ENCODE measurements at places on chromosomes 11 and 22.

GRCh38 chr11:34525888-34526657 is 12.5 kb upstream of the ELF5 start:
- DNase-seq, result no peak

DNA sequence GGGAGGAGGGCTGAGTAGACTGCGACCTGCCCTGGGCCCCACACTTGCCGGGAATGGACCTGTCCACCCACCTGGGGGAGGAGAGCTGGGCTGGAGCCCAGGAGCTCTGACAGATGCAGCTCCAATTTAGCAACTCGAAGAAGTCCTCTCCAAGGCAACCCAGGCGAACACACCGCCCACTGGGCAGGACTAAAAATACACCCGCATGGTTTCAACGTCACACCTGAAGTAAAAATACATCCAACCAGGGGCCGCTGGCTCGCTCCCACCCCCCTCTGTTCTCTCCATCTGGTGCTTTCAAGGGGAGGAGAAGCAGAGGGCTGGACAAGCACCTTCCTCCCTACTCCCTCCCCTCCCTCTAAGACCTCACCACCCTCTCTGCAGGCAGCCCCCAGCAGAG is 119.9 kb downstream of the FEZ1 start:
- no peak for DNase-seq

DNA sequence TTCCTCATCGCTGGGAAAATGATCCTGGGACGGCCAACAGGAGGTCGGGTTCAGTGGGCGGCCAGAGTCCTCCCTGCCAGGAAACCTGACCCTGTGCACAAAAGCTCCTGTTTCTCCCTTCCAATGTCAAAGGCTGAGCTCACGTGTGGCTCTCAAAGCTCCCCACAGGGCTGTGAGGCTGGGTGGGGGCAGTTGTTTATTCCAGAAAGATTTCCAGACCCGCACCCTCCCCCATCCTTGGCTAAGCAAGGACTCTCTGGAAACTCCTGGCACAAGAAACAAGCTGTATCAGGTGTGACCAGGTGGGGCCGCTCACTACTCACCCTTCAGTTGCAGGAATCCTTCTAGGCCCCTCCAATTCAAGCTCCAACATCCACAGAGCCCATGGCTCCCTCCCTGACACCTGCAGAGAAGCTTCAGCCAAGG is 131.9 kb downstream of the SHANK2 start:
- DNase-seq, result no peak

DNA sequence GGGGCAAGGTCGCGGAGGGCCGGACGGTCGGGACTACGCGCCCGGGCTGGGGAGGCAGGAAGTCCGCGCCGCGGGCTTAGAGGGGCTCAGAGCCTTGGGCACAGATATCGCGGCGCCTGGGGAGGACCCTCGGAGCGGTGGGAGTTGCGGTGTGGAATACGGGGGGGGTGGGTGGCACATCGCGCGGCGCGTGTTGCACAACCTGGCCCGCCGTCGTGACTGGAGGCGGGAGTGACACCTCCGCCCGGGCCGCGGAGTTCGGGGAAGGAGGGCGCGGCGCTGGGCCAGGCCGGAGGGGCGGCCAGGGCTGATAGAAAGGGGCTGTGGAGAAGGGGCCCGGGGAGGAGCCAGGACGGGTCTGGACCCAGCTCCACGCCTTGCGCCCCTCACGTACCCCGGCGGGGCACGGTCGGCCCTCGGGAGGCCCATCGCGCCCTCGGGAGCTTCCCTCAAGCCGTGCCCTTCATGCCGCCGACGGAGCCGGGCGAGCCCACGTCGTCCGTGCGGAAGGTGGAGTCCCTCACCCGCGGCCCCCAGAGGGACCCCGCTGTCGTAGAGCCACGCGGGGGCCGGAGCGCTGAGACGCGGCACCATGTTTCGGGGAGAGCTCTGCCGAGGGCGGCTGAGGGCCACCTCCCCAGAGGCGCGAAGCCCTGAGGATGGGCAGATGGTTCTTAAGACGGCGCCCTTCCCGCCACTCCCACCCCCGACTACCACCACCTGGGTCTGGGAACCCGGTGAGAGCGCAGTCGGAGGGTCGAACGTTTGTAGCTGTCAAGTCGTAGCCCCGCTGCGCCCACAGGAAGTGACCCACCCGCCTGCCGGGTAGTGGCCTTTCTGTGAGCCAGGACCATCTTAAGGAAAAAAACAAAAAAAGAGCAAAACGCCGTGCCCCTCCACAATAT is 729 bp downstream of the IL17RA start:
- DNase-seq, result no peak

GRCh38 chr11:59281177-59281576 is 68.5 kb upstream of the MPEG1 start:
- DNase-seq, result no peak

DNA sequence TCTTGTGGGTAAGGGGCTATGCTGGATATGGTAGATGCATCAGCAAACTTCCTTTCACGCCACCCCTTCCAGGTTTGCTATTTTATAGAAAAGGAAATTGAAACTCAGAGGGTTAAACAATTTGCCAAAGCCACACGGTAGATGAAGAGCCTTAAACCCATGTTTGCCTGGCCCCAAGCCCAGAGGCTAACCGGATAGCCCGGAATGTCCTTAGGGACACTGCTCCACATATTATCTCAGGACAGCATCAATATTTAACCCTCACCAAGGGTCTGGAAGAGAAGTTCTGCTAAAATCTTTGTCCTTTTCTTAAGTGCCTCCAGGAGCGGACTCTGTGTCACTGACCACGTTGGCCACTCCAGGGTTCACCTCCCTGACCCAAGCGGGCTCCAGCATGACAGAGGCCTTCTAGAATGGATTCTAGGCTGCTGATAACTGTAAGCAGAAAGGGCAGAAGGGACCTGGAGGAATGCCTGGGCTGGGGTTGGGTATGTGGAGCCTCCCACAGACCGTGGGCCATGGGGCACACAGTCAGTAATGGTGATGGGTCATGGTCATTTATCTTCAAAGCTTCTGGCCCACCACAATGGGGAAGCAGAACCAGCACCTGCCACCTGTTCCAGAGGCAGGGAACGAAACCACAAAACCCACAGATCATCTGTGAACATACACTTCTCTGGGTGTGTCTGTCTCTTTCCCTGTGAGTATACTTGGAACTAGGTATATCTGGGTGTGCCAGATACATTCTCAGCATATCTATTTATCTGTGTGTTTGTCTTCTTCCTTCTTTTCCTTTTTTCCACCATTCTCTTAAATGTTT is 5.4 kb upstream of the TMEM86A start:
- no peak for DNase-seq

DNA sequence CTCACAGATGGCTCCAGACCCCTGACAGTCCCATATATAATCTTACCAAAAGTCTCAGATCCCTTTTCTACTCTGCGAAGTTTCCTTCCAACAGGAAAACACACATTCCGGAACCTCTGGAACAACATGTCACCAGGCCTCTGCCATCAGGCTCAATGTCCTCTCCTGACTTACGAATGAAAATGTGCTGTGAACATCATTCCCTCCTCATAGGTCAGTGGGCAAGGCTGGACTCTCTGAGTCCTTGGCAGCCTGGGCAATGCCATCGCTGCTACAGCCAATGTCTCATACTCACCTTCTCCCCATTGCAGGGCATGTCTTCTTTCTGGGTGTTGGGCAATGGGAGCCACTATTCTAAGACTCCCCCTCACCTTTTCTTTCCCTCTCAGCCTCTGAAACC is 1.7 kb upstream of the HPX start:
- no peak for DNase-seq

- DNase-seq, result no peak
Observed at GRCh38 chr11:67387069-67387468, 4.7 kb upstream of the RAD9A start.

DNA sequence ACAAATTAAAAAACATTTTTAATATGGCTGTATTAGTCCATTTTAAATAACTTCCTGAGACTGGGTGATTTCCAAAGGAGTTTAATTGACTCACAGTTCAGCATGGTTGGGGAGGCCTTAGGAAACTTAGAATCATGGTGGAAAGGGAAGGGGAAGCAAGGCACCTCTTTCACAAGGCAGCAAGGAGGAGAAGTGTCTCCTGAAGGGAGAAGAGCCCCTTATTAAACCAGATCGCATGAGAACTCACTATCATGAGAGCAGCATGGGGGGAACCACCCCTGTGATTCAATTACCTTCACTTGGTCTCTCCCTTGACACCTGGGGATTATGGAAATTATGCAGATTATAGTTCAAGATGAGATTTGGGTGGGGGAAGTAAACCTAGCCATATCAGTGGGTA is 488.6 kb downstream of the ETS1 start:
- no peak for DNase-seq

- DNase-seq, result no peak
Observed at GRCh38 chr11:45247433-45247832, 38.7 kb downstream of the SYT13 start.

DNA sequence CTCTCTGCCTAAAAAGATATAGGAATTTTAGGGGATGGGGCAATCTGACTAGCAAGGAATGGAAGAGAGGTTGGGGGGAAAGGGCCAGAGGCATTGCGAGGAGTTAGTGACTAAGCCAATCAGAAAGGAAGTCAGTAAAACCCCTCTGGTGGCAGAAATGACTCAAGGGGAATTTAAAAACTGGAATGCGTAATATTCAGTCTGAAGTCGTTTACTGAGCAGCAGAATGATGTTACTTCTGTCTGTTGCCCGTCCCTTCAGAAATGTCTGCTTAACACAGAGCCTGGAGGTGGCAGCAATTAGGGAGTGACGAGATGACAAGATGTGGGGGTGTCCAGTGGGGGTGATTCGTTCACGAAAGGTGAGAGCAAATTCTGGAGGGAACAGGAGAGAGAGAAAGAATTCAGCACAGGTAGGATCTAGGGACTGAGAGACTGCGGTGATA is 107.7 kb upstream of the CLMP start:
- no peak for DNase-seq

DNA sequence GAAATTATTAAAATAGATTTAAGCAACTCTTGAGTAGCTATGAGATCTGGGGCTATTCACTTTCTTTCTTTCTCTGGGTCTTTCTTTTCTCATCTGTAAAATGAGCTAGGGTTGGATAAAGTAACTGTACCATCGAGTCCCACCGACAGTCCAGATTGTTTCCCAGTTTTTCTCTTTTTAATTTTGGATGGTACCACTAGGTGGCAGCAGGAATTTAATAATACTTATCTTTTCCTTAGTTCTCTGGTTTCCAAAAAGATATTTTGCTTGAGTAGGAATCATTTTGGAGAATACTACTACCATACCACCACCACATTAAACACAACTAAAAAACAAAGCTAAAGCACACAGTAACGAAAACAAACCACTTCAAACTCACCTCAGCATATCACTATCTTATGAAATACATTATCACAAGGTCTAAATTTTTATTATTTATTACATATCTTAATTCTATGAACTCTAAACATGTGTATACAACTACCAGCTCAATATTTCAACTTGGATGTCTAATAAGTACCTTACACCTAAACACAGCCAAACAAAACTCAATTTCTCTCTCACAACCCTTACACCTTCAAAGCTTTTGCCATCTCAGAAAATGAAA is 584.0 kb downstream of the KCNA4 start:
- no peak for DNase-seq

DNA sequence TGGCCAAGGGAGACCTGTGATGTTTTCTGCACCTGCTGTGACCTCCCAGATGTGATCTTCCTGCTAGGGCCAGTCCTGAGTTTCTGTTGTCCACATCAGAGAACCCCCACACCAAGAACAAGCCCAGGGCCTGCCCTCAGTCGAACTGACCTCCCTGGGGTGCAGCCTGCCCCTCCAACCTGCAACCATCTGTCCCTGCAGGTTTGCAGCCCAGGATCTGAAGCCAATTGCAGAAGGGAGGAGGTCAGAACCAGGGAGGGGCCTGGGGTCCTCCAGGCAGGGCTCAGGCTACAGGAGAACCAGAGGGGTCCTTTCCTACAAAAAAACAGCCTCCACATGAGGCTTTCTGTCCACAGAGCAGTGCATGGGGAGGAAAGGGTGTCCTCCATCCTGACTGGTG is 807 bp downstream of the TRIM3 start:
- DNase-seq, result no peak

- DNase-seq, result no peak
Observed at GRCh38 chr22:23850136-23850611, 7.5 kb upstream of the SLC2A11 start.

GRCh38 chr22:37627121-37627520 is 12.3 kb upstream of the SH3BP1 start:
- DNase-seq, result no peak

DNA sequence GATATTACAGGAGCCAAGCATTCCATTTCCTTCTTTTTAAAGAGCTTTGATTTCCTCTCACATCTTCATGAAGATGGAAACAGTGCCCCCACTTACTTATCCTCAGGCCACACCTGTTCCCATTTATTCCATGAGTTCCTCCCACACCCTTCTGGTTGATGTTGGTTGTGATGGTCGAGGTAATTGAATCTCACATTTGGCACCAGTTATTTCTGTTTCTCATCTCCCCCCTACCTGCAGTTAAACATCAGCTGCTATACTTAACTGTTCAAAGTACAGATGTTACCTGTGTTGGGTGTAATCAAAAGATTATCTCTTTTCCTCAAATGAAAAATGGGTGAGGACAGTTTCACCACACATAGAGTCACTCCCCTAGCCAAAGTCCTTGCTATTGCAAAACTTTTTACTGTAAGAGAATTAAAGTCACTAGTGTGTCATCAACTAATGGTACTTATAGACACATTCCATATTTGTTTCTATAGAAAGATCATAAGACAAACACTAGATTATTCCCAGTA is 1.9 kb downstream of the TMEM45B start:
- no peak for DNase-seq

- no peak for DNase-seq
Observed at GRCh38 chr11:107050121-107050520, 31.8 kb upstream of the GUCY1A2 start.

- no peak for DNase-seq
Observed at GRCh38 chr11:77136074-77136473, 8.0 kb downstream of the MYO7A start.

- no peak for DNase-seq
Observed at GRCh38 chr11:63583357-63583677, 20.1 kb upstream of the PLAAT2 start.

DNA sequence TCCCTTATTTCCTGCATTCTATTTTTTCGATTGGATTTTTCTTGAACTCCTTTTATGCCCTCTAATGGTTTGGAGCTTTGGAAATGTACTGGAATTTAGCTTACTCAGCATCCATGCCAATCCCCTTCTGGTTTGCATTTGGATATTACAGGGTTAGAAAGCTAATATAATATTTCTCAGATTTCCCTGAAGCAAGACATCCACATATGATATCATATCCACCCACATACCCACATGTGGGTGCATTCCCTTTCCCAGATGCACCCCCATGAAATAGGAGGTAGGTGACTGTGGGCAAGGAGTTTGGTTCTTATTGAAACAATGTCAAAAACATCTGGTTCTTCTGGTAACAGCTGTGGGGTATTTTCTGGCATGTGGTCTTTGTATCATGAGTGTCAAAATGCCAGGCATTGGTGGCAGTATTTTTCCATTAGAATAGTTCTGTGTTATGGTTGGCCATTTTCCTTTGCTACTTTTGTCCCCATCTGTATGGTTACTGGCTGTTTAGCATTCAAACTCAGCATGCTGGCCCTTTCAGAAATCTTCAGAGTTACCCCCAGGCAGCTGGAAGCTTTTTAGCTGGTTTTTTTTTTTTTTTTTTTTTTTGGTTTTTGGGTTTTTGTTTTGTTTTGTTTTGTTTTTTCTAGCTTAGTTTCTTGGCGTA is 32.7 kb upstream of the DDX10 start:
- DNase-seq, result no peak

All from activated naive CD4-positive, alpha-beta T cell (primary cell).